ENCODE measurements at places on chromosomes 7 and 10.
A peak's percentile ranks its signal among the peaks of the same experiment; 100 is the strongest.

- no peak for DNase-seq
These were observed 16.3 kb downstream of the GCK start for GRCh38 chr7:44172803-44173424.

DNA sequence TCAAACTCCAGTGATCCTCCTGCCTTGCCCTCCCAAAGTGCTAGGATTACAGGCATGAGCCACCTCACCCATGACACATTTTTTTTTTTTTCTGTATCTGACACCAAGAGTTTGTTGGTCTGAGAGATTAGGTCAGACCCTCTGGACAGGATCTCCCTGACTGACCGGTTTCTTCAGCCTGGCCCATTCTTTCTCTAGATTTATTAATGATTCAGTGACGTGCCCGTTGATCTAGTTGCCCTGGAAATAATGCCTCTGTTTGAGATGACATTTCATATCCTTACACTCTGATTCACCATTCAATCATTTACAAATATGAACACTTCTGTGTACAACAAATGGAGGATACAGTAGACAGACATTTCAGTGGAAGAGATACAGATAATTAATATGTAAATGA is 1.4 kb upstream of the ZNF212 start:
- no peak for DNase-seq

DNA sequence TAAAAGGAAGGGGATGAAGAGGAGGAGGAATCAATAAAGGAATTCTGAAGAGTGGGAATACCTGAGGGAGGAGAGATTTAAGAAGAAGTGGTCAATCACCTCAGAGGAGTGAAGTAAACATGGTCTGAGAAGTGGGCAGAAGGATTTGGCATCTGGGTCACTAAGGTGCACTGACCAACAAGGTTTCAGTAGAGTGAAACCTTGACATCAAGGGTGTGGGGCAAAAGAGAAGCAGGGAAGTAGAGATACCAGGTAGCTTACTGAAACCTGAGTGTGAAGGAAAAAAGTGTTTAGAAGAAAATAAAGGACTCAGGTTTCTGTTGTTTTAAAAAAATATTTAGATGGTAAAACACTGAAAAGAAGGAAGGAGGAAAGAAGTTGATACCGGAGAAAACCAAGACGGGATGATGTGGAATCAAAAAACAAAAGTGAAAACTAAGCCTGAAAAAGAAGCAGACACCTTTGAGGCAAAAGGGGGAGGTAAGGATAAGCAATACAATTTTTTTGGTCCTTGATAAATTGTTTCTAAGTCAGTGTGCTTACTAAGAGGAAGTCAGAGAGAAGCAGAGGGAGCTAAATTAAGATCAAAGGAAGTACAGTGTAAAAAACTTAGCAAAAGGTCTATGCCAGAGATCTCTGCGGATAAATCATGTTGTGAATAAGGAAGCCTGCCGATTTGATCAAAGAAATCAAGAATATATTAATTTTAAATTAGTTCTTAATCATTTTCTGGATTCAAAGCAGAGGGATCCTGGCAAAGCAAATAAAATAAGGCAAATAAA is 137.2 kb upstream of the GPR22 start:
- no peak for DNase-seq

DNA sequence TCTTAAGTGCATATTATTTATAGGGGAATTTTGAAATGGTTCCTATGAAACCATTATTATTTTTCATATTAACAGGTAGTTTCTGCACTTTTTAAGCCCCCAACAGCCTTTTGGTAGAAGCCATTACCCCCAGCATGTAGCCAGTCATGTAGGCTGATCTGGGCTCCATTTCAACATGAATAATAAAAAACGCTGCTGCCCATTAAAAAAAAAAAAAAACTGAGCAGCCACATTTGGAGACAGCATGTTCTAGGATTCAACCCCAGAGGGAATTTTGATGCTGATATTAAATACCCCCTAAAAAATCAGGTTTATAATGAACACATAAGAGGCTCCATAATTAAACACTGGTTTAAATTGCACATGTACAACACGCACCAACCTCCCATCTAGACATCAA is 181.3 kb downstream of the RTKN2 start:
- DNase-seq = no peak

DNA sequence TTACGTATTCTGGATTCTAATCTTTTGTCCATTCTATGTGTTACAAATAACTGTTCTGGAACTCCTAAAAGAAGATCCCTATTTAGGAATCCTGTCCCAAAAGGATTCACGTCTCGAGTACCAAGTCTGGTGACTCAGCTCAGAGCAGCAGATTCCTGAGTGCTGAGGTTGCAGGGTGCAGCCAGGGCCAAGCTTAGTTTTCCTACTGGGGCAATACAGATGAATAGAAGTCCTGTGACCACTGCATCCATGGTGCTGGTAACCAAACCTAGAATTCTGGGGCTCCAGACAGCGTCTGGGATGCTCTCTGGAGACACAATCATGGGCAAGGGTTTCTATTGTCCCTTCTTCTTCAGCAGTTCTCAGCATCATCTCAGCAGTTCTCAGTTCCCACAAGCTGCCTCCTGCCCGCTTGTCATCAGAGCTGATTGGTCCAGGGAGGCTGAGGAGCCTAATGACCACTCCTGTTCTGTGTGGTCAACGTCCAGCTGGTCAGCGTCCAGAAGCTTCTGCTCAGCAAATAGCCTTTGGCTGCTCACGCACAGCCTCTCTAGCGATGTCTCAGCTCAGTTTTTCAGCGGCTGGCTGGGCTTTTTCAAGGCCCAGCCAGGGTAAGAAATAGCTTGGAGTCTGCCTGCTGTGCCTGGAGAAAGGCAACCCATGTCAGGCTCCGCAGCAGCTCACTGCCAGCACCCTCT is 50.4 kb upstream of the C7orf33 start:
- DNase-seq = no peak

GRCh38 chr7:73905360-73905759 is 44.4 kb downstream of the TMEM270 start:
- DNase-seq = no peak

DNA sequence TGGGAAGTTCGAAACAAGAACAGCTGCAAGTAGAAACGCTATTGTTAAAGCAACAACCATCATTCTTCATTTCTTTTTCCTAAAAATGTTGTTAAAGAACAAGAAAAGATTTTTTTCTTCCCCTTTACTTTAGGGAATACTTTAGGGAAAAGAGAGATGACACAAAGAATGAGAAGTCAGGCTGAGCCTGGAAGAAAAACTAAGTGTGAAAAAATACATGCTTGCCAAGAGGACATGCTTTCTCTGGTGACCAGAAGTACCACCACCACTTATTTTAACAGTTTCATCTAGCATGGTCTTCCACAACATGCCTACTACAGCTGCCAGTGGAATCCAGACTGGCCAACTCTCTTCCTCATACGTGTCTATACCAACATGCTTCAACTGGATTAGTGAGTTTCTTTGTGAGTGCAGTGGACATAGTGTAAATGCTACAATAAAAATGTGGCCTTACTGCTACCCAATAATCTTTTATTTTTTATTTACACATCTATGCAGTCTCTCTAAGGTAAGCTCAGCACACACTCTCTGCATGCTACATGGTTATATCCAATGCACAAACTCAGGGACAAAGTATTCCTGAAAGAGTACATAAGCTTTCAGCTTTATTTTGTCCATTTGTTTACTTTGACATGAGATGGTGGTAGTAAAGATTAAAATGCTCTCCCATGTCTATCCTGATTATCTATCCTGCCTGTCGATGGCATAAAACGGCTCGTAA is 196.2 kb downstream of the TAX1BP1 start:
- no peak for DNase-seq

GRCh38 chr7:6161463-6162330 is 110.7 kb downstream of the CYTH3 start:
- no peak for DNase-seq

GRCh38 chr10:22702348-22702747 is 12.0 kb downstream of the PIP4K2A start:
- no peak for DNase-seq

DNA sequence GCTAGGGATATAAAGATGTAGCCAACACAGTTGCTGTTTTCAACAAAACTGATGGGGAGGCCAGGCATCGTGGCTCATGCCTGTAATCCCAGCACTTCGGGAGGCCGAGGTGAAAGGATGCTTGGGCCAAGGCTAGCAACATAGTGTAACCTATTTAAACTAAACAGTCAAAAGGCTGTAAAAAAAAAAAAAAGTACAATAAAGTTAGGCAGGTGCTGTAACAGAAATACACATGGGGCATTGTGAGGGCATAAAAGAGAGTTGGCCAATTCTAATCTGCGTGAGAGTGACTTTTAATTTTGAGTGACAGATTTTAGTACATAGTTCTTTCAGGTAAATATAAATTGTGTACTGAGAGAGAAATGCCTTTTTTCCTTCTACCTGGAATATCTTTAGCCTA is 6.2 kb downstream of the XRCC2 start:
- DNase-seq = no peak

DNA sequence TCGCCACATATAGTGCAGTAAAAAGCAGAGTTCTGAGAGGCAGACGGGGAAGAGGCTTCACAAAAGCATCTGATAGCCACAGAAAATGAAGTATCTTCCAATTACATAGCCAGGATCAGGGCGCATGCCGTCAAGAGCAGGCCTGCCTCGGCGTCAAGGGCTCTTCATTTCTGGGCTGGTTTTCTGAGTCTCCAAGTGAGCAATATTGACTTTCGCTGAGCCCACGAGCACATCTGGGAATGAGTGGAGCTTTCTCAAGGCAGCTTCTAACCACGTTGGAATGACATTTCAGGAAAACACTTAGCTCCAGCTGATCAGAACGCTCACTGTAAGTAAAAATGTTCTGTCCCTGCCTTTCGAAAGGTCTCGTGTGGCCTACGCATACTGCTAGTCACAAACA is 51.9 kb downstream of the CLRN3 start:
- DNase-seq = no peak

DNA sequence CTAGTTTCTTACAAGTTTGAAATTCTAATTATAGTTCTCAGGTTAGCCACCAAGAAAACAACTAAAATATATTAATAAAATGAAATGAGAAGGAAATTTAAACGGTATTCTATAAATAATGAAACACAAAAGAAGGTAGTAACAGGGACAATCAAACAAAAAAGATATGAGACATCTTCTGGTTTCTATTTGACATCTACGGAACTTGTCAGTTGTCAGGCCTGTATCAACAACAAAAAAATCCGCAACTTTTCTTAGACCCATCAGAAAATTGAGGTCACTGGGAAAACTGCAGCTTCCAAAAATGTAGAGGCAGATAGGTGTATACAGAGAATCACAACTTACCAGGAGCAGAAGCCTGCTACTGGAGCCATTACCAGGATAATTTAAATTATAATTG is 70.6 kb downstream of the ZPBP start:
- DNase-seq = no peak

GRCh38 chr7:56074371-56074791 is 10.3 kb downstream of the SUMF2 start:
- peak; percentile 60 for DNase-seq

All from NCI-H510A (cell line).